ENCODE measurements at places on chromosomes 7 and 10.

GRCh38 chr7:42192851-42193461, 44.1 kb downstream of the GLI3 start:
- no peak for DNase-seq

DNA sequence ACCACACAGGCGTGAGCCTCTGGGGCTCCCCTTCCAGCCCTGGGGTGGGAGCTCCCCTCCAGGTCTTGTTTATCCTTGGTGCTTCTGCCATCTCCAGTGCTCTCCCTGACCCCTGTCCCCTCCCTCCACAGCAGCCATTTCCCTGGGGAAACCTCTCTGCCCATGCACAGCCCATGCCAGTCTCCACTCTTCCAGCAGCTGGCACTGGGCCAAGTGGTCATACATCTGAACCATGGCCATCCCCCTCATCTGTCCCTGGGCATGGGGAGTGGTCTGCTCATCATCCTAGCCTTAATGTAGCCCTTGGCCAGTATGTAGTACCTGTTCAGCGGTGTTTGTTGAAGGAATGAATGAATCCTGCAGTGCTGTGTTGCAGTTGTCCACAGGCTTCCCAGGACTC, 172.4 kb upstream of the ZNF32 start:
- no peak for DNase-seq

DNA sequence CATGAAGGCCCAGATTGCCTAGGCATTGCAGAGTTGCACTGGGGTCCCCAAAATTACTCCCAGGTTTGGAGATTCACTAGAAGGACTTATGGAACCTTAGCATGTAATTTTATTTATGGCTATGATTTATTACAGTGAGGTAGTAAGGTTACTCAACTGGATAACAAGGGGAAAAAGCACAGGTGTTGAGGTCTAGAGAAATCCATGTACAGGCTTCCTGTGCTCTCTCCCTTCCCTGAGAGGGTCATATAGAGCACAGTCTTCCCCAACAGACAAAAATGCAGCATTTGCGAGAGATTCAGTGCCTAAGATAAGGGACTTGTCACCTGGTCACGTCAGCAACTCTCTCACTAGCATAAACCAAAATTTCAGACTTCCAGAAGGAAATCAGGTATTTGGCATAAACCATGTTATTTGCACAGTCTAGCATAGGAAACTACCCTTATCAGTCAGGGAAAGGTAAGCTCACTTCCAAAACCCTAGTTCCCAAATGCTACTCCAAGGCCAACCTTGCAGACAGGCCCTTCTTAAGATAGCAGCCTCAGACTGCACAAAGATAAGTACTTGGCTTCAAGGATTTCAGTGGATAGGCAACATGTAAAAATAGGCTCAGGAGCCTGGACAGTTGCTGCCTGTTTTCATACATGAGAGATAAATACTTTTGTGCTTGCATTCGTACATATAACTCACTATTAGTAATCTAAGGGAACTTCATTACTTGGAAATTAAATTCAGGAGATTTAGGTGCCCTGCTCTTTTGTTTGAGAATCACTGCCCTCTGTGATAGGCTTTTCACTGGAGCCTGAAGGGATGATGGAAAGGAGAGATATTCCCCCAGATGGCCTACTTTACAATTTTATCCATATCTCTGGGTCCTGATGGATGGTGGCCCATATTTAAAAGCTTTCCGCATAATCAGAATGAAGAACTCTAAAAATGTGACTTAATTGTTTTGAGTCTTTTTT, 378.4 kb upstream of the LRGUK start:
- DNase-seq = no peak

DNA sequence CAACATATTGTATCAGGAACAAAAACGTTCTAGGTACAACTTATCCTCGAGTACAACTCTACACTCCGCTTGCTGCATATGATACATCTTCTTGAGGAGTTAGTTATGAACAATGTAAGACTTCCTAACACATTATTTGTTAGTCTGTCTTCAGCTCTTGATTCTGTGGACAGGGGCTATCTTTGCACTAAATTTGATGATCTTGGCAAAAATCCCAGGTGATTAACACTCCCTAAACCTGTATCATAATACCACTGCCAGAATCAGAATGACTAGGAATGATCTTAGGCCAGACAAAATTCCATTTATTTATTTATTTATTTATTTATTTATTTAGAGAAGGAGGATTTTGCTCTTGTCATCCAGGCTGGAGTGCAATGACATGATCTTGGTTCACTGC, 108.7 kb upstream of the AUTS2 start:
- DNase-seq = no peak

GRCh38 chr7:33089142-33089541, 20.1 kb downstream of the RP9 start:
- DNase-seq = no peak

GRCh38 chr10:78476844-78477243, 443.2 kb downstream of the RPS24 start:
- no peak for DNase-seq

- no peak for DNase-seq
Observed at GRCh38 chr10:48525113-48525512, 79.8 kb downstream of the ARHGAP22 start.
